ENCODE measurements at places on chromosomes 12 and 14.

- DNase-seq, result no peak
Observed at GRCh38 chr12:24198070-24198469, 248.6 kb upstream of the SOX5 start.

DNA sequence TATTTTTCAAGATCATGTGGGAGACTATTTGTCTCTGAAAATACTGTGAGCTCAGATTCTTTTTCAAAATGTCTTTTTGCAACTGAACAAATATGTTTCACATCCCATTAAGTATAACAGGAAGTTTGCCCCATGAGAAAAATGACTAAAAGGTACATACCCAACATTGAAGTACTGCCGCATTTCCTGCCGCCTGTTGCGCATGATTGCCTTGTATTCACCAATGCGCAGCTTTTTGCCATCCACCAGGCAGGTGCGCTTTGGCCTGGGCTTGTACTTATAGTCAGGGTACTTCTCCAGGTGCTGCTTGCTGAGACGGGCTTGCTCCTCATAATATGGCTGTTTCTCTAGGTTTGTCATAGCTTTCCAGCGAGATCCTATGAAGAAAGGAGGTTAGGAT is 413.2 kb downstream of the SOX5 start:
- DNase-seq, result no peak

DNA sequence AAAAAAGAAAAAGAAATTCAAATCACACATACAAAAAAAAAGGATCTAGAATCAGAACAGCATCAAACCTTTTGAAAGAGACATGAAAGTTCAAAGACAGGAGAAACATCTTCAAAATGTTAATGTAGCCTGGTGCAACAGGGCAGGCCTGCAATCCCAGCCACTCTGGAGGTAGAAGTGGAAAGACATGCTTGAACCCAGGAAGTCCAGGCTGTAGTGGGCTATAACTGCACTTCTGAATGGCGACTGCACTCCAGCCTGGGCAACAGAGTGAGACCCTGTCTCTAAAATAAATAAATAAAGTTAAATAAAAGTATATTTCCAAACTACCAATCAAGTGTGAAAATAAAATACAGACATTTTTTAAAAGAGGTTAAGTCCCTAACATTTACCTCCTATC is 18.7 kb upstream of the AP4S1 start:
- DNase-seq, result no peak

DNA sequence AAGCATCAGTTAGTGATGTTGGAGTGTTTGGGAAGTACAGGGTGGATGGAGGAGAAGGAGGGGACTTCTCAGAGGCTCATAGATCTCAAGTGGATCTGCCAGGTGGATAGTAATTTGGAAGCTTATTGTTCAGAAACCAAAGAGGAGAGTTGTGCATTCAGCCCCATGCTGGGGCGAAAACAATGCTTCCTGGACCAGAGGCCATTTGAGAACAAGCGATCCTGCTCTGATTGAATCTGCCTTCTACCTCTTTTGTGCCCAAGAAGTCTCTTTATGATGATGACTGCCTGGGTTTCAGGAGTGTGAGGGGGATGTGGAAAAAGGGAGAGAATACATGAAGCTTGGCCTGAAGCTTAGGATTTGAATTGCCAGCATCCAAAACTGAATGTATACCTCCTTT is 110.8 kb upstream of the SRRM4 start:
- no peak for DNase-seq

GRCh38 chr12:26193539-26193938 is 1.8 kb upstream of the SSPN start:
- no peak for DNase-seq

GRCh38 chr12:5900076-5900475 is 45.0 kb downstream of the ANO2 start:
- DNase-seq, result no peak

DNA sequence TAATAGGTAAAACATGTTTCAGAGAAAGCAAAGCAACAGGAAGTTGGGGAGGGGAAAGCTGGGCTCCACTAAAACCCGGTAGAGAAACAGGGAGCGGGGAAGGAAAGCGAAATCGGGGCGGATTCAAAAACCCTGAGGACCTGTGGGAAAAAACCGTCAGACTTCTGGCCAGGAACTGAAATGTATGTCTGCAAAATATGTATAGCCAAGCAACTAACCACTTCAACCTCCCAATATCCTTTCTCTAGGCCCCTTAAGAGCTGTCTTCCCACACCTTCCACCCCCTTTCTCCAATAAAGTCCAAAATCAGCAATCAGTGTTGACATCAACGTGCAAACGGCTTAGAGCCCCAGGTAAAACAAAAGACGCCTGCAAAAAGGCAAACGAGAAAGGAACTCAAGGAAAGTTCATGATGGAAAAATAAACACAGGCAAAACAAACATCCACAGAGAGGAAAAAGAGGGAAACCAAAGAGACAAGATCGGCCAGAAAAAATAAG is 32.8 kb downstream of the SIX1 start:
- DNase-seq, result no peak

DNA sequence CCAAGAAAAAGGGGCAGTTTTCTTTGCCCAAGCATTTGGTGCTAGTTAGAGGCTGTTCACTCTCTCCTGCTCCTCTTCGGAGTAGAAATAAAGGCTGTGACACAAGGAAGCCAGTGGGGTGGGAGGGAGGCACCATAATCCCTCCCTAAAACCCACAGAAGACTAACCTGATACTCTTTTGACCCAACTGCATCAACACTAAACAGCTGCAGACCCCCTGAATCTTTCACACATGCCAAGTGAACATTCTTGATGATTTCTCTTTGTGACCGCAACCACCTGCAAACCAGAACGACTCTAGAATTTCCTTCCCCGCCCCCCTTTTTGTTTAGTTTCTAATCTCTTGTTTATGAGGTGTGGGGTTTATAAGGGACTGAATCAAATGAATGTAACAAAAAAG is 175.8 kb upstream of the BCL2L14 start:
- DNase-seq, result no peak

GRCh38 chr14:79407572-79407971 is 803.7 kb downstream of the DIO2 start:
- DNase-seq, result no peak
